Activated CD4-positive, alpha-beta memory T cell treated with anti-CD3 and anti-CD28 coated beads, Interleukin-2, amount 10 ng/mL, durations not matched to agents 7 days and 5 days (primary cell): ENCODE measurements at places on chromosomes 2 and 18.

DNA sequence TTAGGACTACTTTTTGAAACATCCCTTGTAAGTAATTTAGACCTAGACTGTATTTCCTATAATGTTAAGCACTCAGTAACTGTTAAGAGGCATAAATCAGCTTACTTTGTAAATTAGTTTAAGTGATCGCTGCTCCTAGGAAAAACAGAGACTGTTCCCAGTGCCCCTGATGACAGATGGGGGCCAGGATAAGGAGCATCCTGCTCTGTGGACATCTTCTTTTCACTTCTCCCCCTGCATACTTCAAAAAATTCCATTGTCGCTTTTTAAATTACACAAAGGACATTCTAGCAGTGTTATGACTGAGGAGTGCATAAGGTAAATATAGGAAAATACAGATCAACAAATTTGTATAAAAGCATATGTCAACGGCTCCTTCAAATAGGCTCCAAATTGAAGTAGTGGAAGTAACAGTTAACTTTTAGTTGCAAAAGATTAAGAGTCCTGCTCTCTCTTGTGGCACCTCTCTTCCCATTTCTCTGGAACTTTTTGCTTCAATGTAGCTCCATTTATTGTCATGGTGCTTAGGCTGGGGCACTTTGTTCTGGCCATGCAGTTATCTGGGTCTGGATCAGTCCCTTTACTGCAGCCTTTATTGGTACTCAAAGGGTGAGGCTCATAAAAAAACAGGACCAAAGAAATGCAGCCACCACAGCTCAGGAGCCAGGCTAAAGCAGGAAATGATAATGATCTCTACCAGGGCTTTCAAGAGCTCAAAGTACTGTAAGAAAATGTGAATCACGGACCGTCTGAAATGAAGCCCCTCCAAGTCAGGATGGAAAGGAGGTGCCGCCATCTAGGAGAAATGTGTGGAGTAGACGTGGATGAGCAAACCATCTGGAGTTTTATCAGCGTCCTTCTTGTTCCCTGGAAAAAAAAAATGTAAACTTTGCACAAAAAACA lies 162.1 kb upstream of the ZNF516 start:
- DNase-seq: no peak

DNA sequence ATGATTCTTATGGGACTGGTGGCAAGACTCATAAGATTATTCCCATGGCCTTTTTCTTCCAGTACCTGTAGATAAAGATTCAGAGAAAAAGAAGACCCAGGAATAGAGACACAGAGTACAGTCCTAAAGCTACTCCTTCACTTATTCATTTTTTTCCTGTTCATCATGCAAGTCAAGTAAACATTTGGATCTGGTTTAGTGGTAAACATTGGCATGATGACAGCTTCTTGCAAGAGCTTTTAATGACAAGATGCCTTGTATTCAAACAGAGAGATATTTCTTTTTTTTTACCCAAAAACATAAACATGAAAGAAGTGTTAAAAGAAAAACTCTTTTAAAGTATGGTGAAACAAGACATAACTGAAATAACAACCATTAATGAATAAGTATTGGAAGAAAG lies 20.2 kb downstream of the CXCR2 start:
- no peak for DNase-seq

DNA sequence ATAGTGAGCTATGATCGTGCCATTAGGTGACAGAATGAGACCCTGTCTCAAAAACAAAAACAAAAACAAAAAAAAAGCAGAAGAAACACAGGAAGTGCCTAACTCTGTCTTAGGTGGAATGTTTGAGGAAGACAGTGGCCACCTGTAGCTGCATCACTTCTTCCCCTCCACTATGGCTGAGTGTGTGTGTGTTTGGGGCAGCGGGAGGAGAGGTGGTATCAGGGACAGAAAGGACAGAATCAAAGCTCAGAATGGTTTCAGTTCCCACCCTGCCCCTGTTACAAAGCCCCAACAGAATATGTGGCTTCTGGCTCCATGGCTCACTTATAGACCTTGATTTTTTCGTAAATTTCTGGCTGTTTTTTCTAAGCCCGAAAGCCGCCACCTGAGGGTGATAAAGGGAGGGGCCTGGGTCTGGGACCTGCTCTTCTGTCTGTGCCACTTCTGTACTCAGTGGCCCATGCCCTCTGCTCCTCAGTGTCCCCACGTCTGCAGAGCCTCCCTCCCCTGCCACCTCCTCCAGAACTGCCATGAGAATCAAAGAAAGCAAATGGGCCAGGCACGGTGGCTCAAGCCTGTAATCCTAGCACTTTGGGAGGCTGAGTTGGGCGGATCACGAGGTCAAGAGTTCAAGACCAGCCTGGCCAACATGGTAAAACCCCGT lies 27.4 kb downstream of the SERTAD2 start:
- DNase-seq: no peak

DNA sequence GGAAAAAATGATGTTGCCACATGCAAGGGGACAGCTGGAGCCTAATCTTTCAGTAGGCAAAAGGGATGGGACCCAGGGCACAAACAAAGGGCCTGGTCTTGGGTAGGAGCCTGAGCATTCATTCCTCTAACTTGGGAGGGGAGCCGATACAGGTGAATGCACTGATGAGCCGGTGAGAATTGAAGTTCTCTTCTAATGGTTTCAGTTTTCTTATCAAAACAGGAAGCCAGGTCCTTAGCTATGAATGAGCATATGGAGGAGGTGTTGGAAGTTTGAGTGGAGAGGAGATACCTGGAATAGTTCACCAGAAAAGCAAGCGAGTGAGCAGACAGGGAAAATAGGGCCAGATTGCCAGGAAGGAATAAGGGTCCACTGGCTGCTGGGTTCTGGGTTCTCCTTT lies 10.1 kb downstream of the DPP4 start:
- no peak for DNase-seq

- no peak for DNase-seq
These were observed 94.5 kb downstream of the COPS8 start for GRCh38 chr2:237180187-237180586.

DNA sequence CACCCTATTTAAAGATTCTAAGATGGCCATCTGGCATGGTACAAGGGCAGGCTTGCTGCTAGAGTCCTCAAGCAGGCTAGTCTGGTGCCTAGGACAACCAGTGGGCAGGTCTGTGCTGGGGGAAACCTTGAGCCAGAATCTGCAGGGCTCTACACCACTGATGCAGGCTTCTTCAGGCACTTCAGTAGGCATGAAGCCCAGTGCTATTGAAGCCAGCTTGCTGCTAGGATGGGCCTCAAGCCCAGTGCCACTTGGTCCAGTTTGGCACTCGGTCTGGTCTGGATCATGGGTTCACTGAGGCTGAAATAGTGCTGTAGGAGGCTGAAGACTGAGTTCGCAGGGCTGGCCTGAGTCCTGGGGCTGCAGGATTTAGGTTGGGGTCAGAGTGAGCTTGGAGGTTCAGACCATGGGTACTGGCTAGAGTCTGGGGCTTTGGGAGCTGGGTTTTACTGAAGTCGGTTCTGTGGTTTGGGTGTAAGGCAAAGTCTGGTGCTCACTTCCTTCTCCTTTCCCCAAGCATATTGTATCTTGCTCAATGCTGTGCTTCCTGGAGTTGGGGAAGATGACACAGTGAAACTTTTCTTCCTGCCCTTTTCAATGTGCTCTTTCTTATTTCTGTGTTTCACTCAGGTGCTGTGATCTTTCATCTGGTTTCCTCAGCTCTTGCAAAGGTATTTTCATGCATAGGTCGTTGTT lies 41.2 kb downstream of the SP100 start:
- DNase-seq: no peak

GRCh38 chr18:45793264-45793965 lies 32.1 kb upstream of the SIGLEC15 start:
- DNase-seq: no peak
